ENCODE measurements at places on chromosomes 2 and 18. TPM values are rescaled to one million over a fixed set of nuclear protein-coding genes. Genes with fewer than 3 reads are reported as not detected.

DNA sequence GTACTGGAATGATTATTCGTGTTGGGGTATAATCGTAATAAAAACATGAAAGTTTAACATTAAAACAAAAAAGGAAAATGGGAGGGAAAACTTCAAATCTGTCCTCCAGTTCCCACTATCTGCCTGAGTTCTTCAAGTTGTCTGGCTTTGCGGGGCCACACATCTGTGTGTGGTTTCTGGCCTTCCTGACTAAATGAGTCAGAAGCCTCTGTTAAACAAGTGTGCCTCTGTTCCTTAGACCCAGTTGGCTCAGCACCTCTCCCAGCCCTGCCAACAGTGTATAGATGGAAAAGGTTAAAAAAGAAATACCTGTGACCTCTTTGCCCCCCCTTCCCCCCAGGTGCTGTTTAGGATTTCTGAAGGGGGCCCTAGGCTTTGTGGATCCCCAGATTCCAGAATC, 30.2 kb downstream of the XDH start:
- H3K4me3 ChIP-seq: no peak overlapping the region
- H3K27me3 ChIP-seq: no peaks in the 10 kb centered on the region
- DNase-seq: no peak
- no peaks in the 10 kb centered on the region for H3K36me3 ChIP-seq
- H3K4me1 ChIP-seq: peaks cover 20% of the 10 kb centered on the region

The COL6A3 gene
- 12.0 TPM for total RNA-seq

The RGPD4 gene
- not detected for total RNA-seq

DNA sequence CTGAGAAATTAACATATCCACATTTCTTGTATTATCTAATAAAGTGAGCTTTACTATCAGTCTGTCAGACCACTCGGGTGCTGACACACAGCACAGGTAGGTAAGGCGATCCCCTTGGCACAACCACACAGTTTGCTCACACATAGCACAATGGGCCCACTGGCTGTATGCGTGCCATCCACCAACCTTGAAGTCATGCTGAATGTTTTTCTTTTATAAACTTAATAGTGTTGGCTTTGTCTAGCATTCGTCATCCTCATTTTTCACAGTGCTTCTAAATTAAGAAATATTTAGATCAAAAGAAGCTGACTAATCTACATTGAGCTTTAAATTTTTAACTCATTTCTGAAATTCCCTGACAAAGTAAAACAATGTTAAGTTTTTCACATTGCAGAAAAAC, 50.0 kb upstream of the PAPOLG start:
- no peak overlapping the region for H3K27ac ChIP-seq
- no peak overlapping the region for H3K4me3 ChIP-seq
- DNase-seq: no peak
- H3K27me3 ChIP-seq: no peaks in the 10 kb centered on the region

GRCh38 chr2:46229134-46230063, 67.8 kb upstream of the EPAS1 start:
- H3K4me1 ChIP-seq: peaks cover 59% of the 10 kb centered on the region
- H3K27ac ChIP-seq: peak overlapping the region; percentile 18
- peaks cover 7% of the 10 kb centered on the region for H3K36me3 ChIP-seq
- H3K4me3 ChIP-seq: peak overlapping the region; percentile 43
- H3K27me3 ChIP-seq: no peaks in the 10 kb centered on the region

- H3K27ac ChIP-seq: no peak overlapping the region
- no peaks in the 10 kb centered on the region for H3K27me3 ChIP-seq
- H3K4me1 ChIP-seq: no peaks in the 10 kb centered on the region
- no peak overlapping the region for H3K4me3 ChIP-seq
Measured at GRCh38 chr18:37184209-37184868, 355.4 kb downstream of the KIAA1328 start.

DNA sequence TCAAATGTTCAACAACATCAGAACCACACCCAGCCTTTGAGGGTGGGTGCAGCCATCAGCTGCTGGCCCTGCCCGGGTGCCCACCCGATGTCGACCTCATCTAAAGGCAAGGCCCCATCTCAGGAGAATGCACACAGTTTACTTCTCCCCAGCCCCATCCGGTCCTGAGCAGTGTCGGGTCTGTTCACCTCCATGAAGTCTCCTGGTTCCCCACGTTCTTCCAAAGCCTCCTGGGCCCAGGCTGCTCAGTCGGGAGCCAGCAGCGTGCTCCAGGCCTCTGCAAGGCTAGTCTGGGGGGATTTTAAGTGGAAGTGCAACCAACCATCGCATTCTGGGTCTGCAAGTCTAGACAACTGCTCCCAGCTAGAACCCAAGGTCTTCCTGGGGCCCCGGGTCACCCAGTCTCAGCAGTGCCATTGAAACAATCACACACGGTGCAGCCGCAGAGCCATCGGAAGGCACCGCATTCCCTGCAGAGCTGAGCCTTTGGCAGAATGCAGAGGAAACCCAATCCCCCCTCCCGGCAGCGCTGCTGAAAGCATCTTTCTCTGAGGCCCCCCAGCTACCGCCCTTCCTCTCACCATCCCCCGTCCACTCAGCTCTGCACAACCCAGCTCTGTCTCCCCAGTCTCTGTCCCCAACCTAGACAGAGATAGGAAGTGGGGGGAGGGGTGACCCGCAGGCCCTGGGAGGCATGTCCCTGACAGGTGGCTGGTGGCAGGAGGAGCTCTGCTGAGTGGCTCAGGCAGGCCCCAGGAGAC, 8.5 kb downstream of the ESPNL start:
- H3K27me3 ChIP-seq: no peaks in the 10 kb centered on the region
- no peaks in the 10 kb centered on the region for H3K4me1 ChIP-seq
- no peak overlapping the region for H3K27ac ChIP-seq

DNA sequence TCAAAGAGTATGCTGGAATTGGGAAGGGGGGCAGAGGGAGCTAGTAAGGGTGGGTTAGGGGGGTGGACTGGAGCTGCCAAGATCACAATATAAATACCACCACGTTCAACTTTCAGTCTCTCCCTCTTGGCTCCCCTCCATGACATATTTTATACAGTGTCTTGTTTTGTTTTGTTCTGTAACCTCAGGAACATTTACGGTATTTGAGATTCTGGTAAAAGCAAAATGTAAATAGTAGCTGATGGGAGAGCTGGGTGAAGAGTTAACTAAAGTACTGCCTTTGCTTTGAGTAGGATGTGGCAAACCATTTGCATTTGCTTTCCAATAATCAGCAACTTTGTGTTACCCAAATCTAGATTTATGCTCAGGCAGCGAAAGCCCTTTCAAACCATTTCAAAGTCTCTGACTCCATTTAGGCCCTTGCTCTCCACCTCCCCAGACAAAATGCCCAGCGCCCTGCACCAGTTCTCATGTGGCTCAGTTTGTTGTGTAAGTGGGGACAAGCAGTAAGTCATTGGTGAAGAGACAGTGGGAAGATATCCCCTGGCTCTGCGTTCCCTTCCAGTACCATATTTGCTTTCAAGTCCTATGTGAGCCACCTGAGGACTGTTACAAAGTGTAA, 17.4 kb downstream of the IRS1 start:
- DNase-seq: no peak
- H3K4me1 ChIP-seq: no peaks in the 10 kb centered on the region
- H3K27me3 ChIP-seq: no peaks in the 10 kb centered on the region

DNA sequence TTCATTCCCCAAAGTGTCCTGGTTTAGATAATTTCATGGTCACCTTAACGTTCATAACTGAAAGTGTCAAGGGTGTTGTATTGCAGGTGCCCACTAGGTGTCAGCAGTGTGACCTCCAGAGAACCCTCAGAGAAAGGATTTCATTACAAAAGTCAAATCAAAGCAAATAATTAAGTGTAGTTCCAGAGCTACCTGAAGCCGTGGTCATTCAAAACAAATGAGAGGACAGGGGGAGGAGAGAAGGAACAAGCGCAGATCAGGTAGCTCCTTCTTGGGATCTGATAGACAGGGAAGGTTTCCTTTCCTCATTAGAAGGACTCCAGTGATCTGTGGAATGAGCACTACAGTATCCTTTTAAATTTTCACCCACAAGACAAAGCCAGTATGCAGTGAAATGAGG, at the start of gene SLC9A4:
TSS of gene SLC9A4 (plus strand) at position 207 of the 400 bp plus-strand sequence. CDS start 534 bp downstream, outside the sequence.
- peak; percentile 64 for DNase-seq
- H3K27me3 ChIP-seq: peaks cover 58% of the 10 kb centered on the region
- H3K36me3 ChIP-seq: peaks cover 7% of the 10 kb centered on the region

GRCh38 chr2:145043399-145043834, 523.5 kb upstream of the ZEB2 start:
- no peaks in the 10 kb centered on the region for H3K27me3 ChIP-seq
- no peak overlapping the region for H3K27ac ChIP-seq
- H3K4me3 ChIP-seq: no peak overlapping the region
- peaks cover 2% of the 10 kb centered on the region for H3K36me3 ChIP-seq
- DNase-seq: no peak

GRCh38 chr2:187134306-187134705, 285.3 kb upstream of the ZSWIM2 start:
- H3K4me1 ChIP-seq: no peaks in the 10 kb centered on the region
- DNase-seq: no peak
- no peaks in the 10 kb centered on the region for H3K36me3 ChIP-seq
- no peak overlapping the region for H3K4me3 ChIP-seq
- no peaks in the 10 kb centered on the region for H3K27me3 ChIP-seq

DNA sequence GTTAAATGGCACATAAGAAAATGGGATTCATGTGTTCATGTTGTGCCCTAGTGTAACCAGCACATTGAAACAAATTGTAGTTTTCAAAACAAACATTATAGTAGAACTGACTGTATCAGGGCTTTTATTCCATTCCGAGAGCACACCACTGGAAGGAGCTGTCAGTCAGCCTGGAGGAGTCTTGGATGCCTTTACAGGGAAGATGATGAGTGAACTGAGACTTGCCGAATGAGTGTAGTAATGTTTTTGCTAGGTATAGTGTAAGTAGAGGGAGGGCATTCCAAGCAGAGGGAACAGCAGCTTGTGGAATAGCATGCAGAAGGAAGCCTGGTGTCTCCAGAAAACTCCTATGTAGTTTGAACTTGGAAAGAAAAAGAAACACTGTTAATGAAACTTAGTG, 183.5 kb downstream of the MCFD2 start:
- no peak for DNase-seq
- H3K27ac ChIP-seq: no peak overlapping the region
- H3K36me3 ChIP-seq: peaks cover 4% of the 10 kb centered on the region
- H3K4me3 ChIP-seq: no peak overlapping the region
- no peaks in the 10 kb centered on the region for H3K27me3 ChIP-seq
- H3K4me1 ChIP-seq: peaks cover 25% of the 10 kb centered on the region

The ASB18 gene
- total RNA-seq: not detected

- no peak overlapping the region for H3K27ac ChIP-seq
- H3K4me3 ChIP-seq: no peak overlapping the region
- H3K36me3 ChIP-seq: no peaks in the 10 kb centered on the region
- no peaks in the 10 kb centered on the region for H3K4me1 ChIP-seq
- no peak for DNase-seq
- no peaks in the 10 kb centered on the region for H3K27me3 ChIP-seq
Measured at GRCh38 chr2:150495993-150496627, 8.6 kb upstream of the RND3 start.

The CDH20 gene
- total RNA-seq: 0.19 TPM

The SCYGR4 gene
- total RNA-seq: not detected

DNA sequence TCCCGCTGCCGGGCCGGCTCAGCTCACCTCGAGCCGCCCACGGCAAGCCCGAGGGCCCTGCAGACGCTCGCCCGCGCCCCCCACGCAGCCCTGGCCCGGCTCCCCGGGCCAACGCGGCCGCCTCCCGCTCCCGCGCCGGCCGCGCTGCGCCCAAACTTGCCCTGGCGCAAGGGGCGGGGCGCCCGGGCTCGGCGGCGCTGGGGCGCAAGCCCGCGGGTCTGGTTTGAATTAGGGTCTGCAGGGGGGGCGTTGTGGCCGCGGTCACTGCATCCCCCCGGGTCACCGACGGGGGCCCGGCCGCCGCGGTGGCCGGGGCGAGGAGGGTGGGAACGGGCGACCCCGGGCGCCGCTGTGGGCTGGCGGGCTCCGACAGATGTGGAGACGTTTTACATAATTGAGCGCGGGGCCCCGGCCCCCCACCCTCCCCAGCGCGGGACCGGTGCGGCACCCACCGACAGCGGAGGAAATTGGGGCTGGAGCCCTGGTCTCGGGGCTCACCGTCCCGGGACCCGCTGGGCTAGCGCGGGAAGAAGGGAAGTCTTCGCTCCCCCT, 690 bp downstream of the SDC1 start:
- H3K27me3 ChIP-seq: peaks cover 68% of the 10 kb centered on the region
- H3K4me3 ChIP-seq: no peak overlapping the region
- H3K36me3 ChIP-seq: no peaks in the 10 kb centered on the region
- H3K27ac ChIP-seq: no peak overlapping the region

The STRADB gene
- total RNA-seq: 26.7 TPM

The COLEC12 gene
- 0.05 TPM for total RNA-seq

GRCh38 chr2:46813020-46813415, 102.6 kb downstream of the MCFD2 start:
- H3K4me1 ChIP-seq: no peaks in the 10 kb centered on the region
- H3K36me3 ChIP-seq: no peaks in the 10 kb centered on the region
- no peak overlapping the region for H3K4me3 ChIP-seq
- H3K27me3 ChIP-seq: peaks cover 21% of the 10 kb centered on the region

GRCh38 chr2:64731263-64731643, 77.5 kb upstream of the SERTAD2 start:
- peaks cover 6% of the 10 kb centered on the region for H3K36me3 ChIP-seq
- peak overlapping the region; percentile 98 for H3K27ac ChIP-seq
- no peaks in the 10 kb centered on the region for H3K27me3 ChIP-seq

The MC2R gene
- total RNA-seq: not detected

GRCh38 chr2:215825707-215826106, 187.6 kb downstream of the MREG start:
- peaks cover 14% of the 10 kb centered on the region for H3K27me3 ChIP-seq
- peaks cover 1% of the 10 kb centered on the region for H3K36me3 ChIP-seq
- no peak overlapping the region for H3K27ac ChIP-seq
- peaks cover 14% of the 10 kb centered on the region for H3K4me1 ChIP-seq
- DNase-seq: no peak

The DSC3 gene
- not detected for total RNA-seq

- peaks cover 17% of the 10 kb centered on the region for H3K27me3 ChIP-seq
- no peaks in the 10 kb centered on the region for H3K4me1 ChIP-seq
- H3K4me3 ChIP-seq: no peak overlapping the region
- no peak overlapping the region for H3K27ac ChIP-seq
Measured at GRCh38 chr2:151333083-151333482, 24.3 kb upstream of the TNFAIP6 start.

The NOL4 gene
- not detected for total RNA-seq

- H3K4me3 ChIP-seq: peak overlapping the region; percentile 31
- no peak overlapping the region for H3K27ac ChIP-seq
- peaks cover 15% of the 10 kb centered on the region for H3K4me1 ChIP-seq
- H3K36me3 ChIP-seq: no peaks in the 10 kb centered on the region
- H3K27me3 ChIP-seq: no peaks in the 10 kb centered on the region
- DNase-seq: peak; percentile 18
Measured at GRCh38 chr18:3177902-3178687, 41.7 kb downstream of the MYOM1 start.

DNA sequence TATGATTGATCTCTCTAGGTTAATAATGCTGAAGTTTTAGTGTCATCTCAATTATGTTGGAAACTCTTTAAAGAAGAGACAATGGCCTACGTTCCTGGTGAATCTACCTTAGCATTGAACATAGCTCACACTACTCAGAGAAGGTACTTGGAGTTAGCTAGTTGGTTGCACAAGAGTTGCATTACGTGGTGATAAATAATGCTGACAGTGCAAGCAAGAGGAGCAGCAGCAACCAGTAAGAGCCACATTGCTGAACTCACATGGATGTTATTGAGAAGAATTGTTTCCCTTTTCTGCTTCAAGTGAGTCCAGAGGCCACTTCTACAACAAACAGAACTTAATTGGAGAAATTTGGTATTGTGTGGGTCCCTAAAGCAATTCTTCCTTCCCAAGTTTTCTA, 737.1 kb downstream of the TDRD15 start:
- H3K4me1 ChIP-seq: no peaks in the 10 kb centered on the region
- H3K4me3 ChIP-seq: no peak overlapping the region
- no peaks in the 10 kb centered on the region for H3K27me3 ChIP-seq
- no peak overlapping the region for H3K27ac ChIP-seq
- no peak for DNase-seq
- no peaks in the 10 kb centered on the region for H3K36me3 ChIP-seq
